Aorta (tissue), 5 donors: ENCODE measurements at places on chromosomes 11 and 22. TPM values are rescaled to one million over a fixed set of nuclear protein-coding genes. Genes with fewer than 3 reads are reported as not detected.
A peak's percentile ranks its signal among the peaks of the same experiment; 100 is the strongest.

CLTCL1 gene
- 7.9 TPM for total RNA-seq

RAB39A gene
- total RNA-seq, result 2.0 TPM

NRGN gene
- total RNA-seq, result 41.1 TPM

PHF21B gene
- 1.8 TPM for total RNA-seq

DNA sequence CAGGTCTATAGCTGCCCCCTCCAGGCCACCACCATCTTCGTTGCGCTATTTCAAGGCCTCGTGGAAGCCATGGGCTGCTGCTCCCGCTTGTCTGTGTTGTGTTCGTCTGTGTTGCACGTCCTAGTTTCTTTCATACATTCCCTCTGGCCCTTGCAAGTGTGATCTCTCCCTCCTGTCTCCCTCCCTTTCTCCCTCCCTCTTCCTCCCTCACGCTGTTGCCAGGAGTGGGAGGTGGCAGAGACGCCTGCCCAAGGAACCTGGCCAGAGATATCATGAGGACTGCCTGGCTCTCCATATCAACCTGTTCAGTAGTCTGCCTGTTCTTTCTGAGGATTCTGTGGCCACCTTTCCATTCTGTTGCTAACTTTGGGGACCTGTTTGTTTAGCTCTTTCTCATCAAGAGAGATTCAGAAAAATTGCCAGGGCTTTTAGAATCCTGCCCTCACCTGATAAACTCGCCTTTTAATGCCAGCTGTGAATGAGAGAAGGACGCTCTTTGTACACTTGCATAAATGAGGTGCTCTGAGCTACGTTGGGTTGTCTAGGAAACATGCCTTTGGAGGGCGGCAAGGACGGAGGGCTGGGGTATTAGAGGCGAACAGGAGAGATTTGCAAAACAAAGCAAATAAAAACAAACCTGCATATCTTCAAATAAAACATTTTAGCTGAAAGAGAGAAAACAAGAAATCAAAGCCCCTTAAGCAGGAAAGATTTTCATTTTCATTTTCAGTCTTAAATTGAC lies 185.2 kb downstream of the TBC1D22A start:
- no peak for DNase-seq
- no peak overlapping the region for H3K4me3 ChIP-seq
- no peaks in the 10 kb centered on the region for H3K27me3 ChIP-seq
- no peaks in the 10 kb centered on the region for H3K36me3 ChIP-seq
- H3K4me1 ChIP-seq, result no peaks in the 10 kb centered on the region

DNA sequence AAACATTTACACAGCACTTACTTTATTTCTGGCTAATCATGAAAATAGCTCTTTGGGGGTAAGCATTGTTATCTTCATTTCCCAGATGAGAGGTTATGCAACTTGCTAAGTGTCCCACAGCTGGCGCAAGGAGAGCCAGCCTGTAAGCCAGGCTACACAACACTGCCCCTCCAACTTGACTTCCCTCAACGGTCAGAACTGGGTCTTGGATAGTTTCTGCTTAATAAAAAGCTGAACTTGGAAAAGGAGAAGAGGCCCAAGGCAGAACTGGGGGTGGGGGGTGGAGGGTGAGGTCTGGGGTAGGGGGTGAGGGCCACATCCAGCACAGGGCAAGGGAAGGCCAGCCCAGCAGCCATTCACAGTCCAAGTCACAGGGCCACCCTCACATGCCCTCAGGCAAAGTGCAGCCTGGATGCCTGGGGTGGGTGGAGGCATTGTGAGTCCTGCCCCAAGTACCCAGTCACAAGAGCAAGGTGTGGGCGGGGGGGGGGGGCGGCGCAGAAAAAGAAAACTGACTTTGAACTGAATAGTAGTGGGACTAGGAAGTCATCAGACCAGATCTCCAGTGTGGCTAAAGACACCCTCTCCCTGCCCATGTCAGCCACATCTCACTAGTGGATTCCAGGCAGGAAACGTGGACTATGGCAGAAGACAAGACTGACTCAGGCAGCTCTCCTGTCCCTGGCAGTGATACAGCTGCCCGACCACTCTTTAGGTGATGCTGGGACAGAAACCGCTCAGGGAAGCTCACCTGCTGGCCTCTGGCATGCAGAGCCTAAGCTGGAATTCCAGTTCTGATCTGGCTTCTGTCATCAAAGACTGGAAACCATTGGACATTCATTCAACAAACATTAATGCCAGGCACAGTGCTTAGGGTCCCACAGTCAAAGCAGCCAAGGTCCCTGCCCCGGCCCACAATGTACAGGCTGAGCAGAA lies 52.4 kb downstream of the PACSIN2 start:
- H3K4me3 ChIP-seq, result no peak overlapping the region
- H3K36me3 ChIP-seq, result no peaks in the 10 kb centered on the region
- peak; percentile 57 for DNase-seq
- no peaks in the 10 kb centered on the region for H3K27me3 ChIP-seq
- H3K27ac ChIP-seq, result peak overlapping the region; percentile 6

DNA sequence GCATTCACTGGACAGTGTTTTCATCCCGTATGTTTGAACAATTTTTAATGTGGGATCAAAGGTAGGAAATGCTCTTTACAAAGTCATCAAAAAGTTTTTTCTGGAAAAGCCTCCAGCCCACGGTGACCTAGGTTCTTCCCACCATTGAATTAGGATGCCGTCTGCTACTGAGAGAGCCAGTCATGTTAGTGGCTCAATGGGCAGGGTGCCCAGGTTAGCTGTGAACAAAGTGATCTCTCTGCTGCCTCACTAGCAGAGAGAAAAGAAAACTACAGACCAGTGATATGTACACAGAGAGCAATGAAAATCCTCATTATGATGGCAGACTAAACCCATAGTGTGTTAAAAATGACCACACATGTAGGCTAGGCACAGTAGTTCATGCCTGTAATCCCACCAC lies 32.4 kb downstream of the KCNQ1 start:
- no peaks in the 10 kb centered on the region for H3K36me3 ChIP-seq
- H3K4me3 ChIP-seq, result no peak overlapping the region
- DNase-seq, result no peak
- no peaks in the 10 kb centered on the region for H3K27me3 ChIP-seq
- no peak overlapping the region for H3K27ac ChIP-seq

GRCh38 chr11:27392278-27393114 lies 29.5 kb upstream of the CCDC34 start:
- H3K36me3 ChIP-seq, result no peaks in the 10 kb centered on the region
- DNase-seq, result no peak
- H3K4me3 ChIP-seq, result no peak overlapping the region
- peaks cover 22% of the 10 kb centered on the region for H3K4me1 ChIP-seq
- no peaks in the 10 kb centered on the region for H3K27me3 ChIP-seq
- no peak overlapping the region for H3K27ac ChIP-seq

- no peaks in the 10 kb centered on the region for H3K27me3 ChIP-seq
- H3K4me3 ChIP-seq, result no peak overlapping the region
- no peaks in the 10 kb centered on the region for H3K4me1 ChIP-seq
- no peak for DNase-seq
- no peaks in the 10 kb centered on the region for H3K36me3 ChIP-seq
These were observed 6.1 kb downstream of the MPEG1 start for GRCh38 chr11:59206635-59207034.

- no peak overlapping the region for H3K4me3 ChIP-seq
- H3K36me3 ChIP-seq, result no peaks in the 10 kb centered on the region
- H3K27ac ChIP-seq, result no peak overlapping the region
- H3K27me3 ChIP-seq, result no peaks in the 10 kb centered on the region
- DNase-seq, result no peak
These were observed 56.8 kb downstream of the FCHSD2 start for GRCh38 chr11:73085189-73085875.

DNA sequence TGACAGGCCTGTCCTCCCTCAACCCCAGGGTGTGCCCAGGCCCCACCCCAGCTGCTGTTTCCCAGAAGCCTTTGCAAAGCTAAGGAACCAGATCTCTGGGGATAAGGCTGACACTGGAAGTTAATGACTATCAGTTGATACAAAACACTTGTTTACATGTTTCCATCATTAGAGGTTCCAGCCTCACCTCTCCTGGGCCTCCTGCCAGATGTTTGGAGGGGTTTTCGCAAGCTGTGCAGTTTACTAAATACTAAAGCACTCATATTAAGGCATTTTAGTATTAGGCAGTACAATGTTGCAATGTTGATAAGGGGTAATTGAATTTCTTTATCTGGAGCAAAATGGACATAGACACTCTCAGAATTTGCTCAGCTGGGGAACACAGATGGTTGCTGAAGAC lies 218.7 kb downstream of the INSC start:
- no peaks in the 10 kb centered on the region for H3K27me3 ChIP-seq
- H3K36me3 ChIP-seq, result no peaks in the 10 kb centered on the region
- no peak for DNase-seq
- H3K27ac ChIP-seq, result no peak overlapping the region

DNA sequence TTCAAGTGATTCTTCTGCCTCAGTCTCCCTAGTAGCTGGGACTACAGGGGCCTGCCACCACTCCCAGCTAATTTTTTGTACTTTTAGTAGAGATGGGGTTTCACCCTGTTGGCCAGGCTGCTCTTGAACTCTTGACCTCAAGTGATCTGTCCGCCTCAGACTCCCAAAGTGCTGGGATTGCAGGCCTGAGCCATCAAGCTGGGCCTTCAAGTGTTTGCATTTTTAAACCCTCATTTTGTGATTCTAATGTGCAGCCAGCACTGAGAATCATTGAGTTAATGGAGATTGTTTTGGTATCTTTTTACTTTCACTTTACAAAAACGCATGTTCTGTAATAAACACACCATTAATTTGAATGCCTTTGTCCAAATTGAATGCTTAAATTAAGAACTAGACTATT lies 3.4 kb downstream of the TYR start:
- no peak for DNase-seq
- H3K27ac ChIP-seq, result peak overlapping the region; percentile 36
- peaks cover 2% of the 10 kb centered on the region for H3K4me1 ChIP-seq
- H3K4me3 ChIP-seq, result no peak overlapping the region

DNA sequence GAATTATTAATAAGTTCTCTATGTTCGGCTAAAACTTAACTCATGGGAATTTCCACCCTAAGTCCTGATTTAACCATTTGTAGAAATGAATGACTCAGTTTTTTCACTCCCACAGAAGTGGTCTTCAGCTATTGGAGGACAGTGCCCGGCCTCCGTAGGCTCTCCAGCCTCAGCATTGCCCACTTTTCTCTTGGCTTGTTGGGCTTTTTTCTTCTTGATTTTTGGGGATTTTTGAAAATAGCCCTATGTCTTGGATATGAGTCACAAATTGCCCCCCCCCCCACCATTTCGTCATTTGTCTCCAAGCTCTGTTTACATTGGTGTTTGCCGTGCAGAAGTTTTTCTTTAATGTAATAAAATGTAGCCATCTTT lies 66.7 kb downstream of the PACS1 start:
- H3K4me1 ChIP-seq, result peaks cover 2% of the 10 kb centered on the region
- no peak overlapping the region for H3K27ac ChIP-seq
- H3K36me3 ChIP-seq, result no peaks in the 10 kb centered on the region

- no peaks in the 10 kb centered on the region for H3K27me3 ChIP-seq
These were observed 314.0 kb upstream of the CTSC start for GRCh38 chr11:88651556-88651955.

GRCh38 chr22:22703203-22703570 lies 58.8 kb downstream of the GGTLC2 start:
- H3K27me3 ChIP-seq, result no peaks in the 10 kb centered on the region
- H3K27ac ChIP-seq, result no peak overlapping the region
- no peak overlapping the region for H3K4me3 ChIP-seq
- DNase-seq, result no peak
- H3K36me3 ChIP-seq, result no peaks in the 10 kb centered on the region

- H3K36me3 ChIP-seq, result no peaks in the 10 kb centered on the region
- no peaks in the 10 kb centered on the region for H3K27me3 ChIP-seq
- no peaks in the 10 kb centered on the region for H3K4me1 ChIP-seq
- no peak overlapping the region for H3K4me3 ChIP-seq
- DNase-seq, result peak; percentile 24
These were observed 20.5 kb upstream of the TTLL12 start for GRCh38 chr22:43207386-43207785.

- H3K4me3 ChIP-seq, result no peak overlapping the region
- H3K4me1 ChIP-seq, result no peaks in the 10 kb centered on the region
These were observed 4.8 kb downstream of the ROBO4 start for GRCh38 chr11:124892750-124893454.

- DNase-seq, result no peak
- no peaks in the 10 kb centered on the region for H3K4me1 ChIP-seq
- no peak overlapping the region for H3K27ac ChIP-seq
- no peak overlapping the region for H3K4me3 ChIP-seq
- no peaks in the 10 kb centered on the region for H3K36me3 ChIP-seq
- H3K27me3 ChIP-seq, result peaks cover 1% of the 10 kb centered on the region
These were observed 9.4 kb upstream of the RPS3 start for GRCh38 chr11:75389925-75390324.

DNA sequence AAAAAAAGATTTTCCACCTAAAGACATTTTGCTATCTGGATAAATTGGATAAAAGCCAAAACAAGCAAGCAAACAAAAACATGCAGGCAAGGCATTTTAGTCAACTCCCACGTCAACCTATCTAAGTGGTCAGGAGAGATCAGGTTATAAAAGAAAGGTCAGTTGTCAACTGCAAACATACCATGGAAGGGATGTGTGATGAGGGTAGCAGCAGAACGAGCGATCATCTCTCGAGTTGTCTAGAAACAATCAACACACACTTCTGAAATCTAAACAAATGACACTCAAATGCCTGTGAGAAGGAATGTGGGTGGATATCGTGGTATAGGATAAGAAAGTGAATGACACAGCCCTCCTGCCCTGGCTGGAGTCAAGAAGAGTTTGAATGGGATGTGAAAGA lies 10.9 kb downstream of the MTCH2 start:
- peaks cover 6% of the 10 kb centered on the region for H3K36me3 ChIP-seq
- H3K27ac ChIP-seq, result no peak overlapping the region
- no peak overlapping the region for H3K4me3 ChIP-seq

DNA sequence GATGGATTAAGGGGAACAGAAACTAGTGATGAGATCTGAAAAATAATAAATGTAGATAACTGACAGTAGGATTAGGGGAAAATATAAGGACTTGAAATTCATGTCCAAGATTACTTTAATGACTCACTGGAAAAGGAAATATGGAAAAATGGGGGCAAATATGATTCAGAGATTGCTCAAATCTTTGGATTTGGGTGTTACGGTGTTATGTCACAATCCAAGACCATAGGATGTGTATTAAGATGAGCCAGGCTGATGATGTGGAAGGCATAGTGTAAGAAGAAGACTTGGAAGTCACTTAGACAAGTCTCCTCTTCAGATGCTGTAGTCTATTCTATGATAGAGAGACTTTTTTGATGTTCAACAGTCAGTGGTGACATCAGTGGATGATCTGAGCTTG lies 323.7 kb downstream of the LUZP2 start:
- no peak for DNase-seq
- H3K36me3 ChIP-seq, result no peaks in the 10 kb centered on the region
- no peak overlapping the region for H3K4me3 ChIP-seq
- H3K4me1 ChIP-seq, result no peaks in the 10 kb centered on the region
- H3K27ac ChIP-seq, result no peak overlapping the region

- DNase-seq, result no peak
- H3K36me3 ChIP-seq, result no peaks in the 10 kb centered on the region
These were observed 959.1 kb downstream of the BRD1 start for GRCh38 chr22:48868554-48868953.

GRCh38 chr11:113317339-113317738 lies 3.0 kb downstream of the TTC12 start:
- DNase-seq, result no peak
- no peaks in the 10 kb centered on the region for H3K4me1 ChIP-seq
- no peak overlapping the region for H3K27ac ChIP-seq
- H3K4me3 ChIP-seq, result no peak overlapping the region

- H3K4me3 ChIP-seq, result no peak overlapping the region
- no peak overlapping the region for H3K27ac ChIP-seq
- no peaks in the 10 kb centered on the region for H3K36me3 ChIP-seq
- H3K27me3 ChIP-seq, result no peaks in the 10 kb centered on the region
These were observed 46.8 kb downstream of the MACROD1 start for GRCh38 chr11:64118876-64119665.

GRCh38 chr11:92611157-92611556 lies 358.3 kb upstream of the MTNR1B start:
- no peak overlapping the region for H3K4me3 ChIP-seq
- H3K36me3 ChIP-seq, result no peaks in the 10 kb centered on the region
- no peaks in the 10 kb centered on the region for H3K27me3 ChIP-seq
- no peak for DNase-seq
